ENCODE measurements at places on chromosomes 16 and 17.

DNA sequence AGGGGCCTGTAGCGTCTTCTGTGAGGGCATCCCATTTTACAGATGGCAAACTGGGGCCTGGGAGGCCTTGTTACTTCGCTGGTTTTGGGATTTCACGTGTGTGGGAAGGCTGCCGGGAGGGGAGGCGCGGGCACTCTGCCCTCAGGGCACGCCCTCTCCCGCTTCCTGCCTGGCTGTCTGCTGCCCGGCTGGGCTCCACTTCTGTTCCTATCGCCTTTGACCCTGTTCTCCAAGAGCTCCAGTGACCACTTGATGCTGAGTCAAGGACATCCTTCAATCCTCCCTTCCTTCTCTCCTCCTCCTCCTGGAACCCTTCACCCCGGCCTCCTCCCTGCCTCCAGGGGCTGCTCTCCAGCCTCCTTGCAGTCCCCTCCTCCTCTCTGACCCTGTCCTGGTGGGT, 16.0 kb downstream of the SPNS3 start:
- H3K27ac ChIP-seq = no peak overlapping the region
- no peak overlapping the region for H3K4me3 ChIP-seq
- no peaks in the 10 kb centered on the region for H3K4me1 ChIP-seq
- no peaks in the 10 kb centered on the region for H3K27me3 ChIP-seq

GRCh38 chr16:12392585-12393091, 411.0 kb downstream of the CPPED1 start:
- peak overlapping the region; percentile 75 for H3K27ac ChIP-seq
- H3K4me3 ChIP-seq = no peak overlapping the region
- DNase-seq = peak; percentile 55
- no peaks in the 10 kb centered on the region for H3K4me1 ChIP-seq
- no peaks in the 10 kb centered on the region for H3K36me3 ChIP-seq

GRCh38 chr17:40903129-40903847, 18.2 kb upstream of the KRT20 start:
- H3K36me3 ChIP-seq = no peaks in the 10 kb centered on the region
- H3K4me3 ChIP-seq = no peak overlapping the region
- no peak for DNase-seq

DNA sequence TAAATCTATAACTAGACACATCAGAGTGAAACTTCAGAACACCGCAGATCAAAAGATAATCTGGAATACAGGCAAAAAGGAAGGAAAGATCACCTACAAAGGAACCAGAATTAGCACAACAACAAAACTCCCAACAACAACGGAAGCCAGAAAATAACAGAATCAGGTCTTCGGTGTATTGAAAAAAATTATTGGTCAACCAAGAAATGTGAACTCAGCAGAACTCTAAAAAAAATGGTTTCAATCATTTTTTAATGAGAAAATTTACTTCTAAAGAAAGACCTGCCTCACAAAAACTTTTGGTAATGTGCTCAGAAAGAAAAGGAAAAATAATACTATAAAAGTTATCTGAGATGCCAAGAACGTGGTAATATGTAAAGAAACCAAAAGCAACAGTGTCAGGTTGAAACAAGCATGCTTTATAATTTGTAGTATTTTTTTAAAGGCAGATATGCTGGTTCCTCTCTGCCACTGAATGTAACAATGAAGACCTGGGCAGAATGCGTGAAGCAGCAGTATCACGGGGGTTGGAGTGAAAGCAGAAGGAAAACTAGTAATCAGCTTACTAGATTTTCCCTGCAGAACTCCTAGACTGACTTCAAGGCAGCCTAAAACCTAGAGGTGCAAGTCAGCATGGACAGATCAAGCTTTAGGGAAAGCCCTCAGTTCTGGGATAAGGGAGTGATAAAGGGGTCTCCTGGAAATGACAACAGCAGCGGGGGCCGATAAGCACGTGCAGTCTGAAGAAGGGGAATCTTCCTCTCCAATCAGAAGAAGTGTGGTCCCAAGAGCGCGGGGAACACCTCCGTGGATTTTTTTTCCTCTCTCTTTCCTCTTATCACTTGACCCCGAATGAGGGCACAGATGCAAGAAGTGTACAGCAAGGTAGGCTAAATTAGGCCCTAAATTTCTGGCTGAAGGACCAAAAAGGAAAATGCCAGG, 80.9 kb upstream of the TEKT1 start:
- no peaks in the 10 kb centered on the region for H3K36me3 ChIP-seq
- no peak for DNase-seq
- H3K4me3 ChIP-seq = no peak overlapping the region
- no peaks in the 10 kb centered on the region for H3K4me1 ChIP-seq
- no peak overlapping the region for H3K27ac ChIP-seq

DNA sequence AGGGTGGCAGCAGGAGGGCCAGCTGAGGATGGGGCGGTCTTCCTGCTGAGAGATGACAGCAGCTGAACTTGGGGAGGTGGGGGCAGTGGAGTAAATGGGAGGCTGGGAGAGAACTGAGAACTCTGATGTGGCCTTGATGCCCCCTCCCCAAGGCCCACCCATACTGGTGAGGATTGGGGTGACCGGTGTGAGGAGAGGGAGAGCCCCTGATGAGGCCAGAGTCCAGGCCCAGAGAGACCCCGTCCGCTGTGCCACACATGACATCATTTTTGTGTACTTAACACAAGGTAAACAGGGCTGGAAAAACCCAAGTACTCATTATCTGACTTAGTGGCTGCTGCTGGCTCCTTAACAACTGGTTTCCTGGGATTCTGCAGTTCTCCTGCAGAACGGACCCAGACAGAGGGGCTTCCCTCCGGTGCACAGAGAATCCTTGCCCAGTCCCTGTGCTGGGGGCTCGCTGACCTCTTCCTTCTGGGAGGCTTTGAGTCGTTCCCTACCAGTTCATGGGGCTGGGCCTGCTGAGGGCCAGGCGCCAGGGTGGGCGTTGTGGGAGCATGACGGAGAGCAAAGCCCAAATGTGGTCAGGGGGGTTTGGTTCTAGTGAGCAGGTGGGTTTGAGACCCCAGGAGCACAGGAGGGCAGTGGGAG, 207.6 kb downstream of the RAB11FIP4 start:
- DNase-seq = no peak
- peaks cover 10% of the 10 kb centered on the region for H3K4me1 ChIP-seq

DNA sequence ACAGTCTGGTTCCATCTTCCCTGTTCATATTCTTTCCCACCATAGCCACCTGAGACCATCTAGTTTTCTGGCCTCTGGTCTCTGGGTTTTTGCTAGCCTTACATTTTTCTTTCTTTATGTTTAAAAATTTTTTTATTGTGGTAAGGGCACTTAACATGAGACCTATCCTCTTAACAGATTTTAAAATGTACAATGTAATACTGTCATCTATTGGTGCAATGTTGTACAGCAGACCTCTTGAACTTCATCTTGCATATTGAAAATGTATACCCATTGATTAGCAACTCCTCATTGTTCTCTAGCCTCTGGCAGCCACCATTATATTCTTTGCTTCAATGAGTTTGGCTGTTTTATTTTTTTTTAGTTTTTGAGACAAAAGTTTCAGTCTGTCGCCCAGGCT, 39.2 kb downstream of the ITGAM start:
- H3K4me3 ChIP-seq = no peak overlapping the region
- no peaks in the 10 kb centered on the region for H3K27me3 ChIP-seq
- H3K4me1 ChIP-seq = no peaks in the 10 kb centered on the region
- DNase-seq = no peak
- no peak overlapping the region for H3K27ac ChIP-seq
- no peaks in the 10 kb centered on the region for H3K36me3 ChIP-seq

All from uterus (tissue), 4 donors.